Esophagus muscularis mucosa (tissue), 4 donors: ENCODE measurements at places on chromosomes 16 and 17. TPM values are rescaled to one million over a fixed set of nuclear protein-coding genes. Genes with fewer than 3 reads are reported as not detected.
A peak's percentile ranks its signal among the peaks of the same experiment; 100 is the strongest.

PMP22 gene
- 246 TPM for total RNA-seq

FOXJ1 gene
- not detected for total RNA-seq

RSKR gene
- total RNA-seq = 4.0 TPM

GUCY2D gene
- not detected for total RNA-seq

TBC1D3C gene
- total RNA-seq = not detected

DNA sequence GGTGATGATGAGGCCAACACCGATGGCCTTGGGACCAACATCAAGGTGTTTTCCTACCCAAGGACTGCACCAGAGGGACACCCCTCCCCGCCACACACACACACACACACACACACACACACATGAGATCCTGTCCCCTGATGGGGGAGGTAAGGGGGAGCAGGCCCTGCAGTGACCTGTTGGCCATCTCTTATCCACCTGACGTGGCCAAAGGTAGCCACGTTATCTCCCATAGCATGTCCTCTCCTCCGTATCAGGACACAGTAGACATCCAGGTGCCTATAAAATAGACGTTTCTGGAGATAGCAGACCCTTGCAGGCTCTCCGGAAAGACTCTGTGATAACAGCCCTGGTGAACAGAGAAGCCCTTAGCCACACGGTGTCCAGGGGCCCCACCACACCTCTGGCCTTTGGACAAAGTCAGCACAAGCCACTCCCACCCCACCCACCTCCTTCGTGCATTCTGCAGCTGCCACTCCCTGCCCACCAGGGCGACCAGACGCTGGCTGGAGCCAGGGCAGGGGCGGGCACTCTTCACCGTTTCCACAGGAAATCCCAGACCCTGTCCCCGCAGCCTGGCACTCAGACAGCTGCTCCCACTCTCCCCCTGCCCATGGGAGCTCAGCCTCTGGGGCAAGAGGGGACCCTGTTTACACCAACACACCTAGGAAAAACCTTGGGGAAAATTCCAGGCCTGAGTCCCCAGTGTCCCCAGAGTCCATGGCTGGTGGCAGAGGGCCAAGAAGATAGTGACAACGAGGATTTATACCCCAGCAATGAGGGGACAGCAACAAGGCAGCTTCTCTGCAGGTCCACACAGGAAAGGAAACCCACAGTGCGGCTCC is 15.4 kb upstream of the ENPP7 start:
- no peak for DNase-seq

GRCh38 chr16:77541165-77541564 is 106.3 kb upstream of the ADAMTS18 start:
- DNase-seq = peak; percentile 86

DNA sequence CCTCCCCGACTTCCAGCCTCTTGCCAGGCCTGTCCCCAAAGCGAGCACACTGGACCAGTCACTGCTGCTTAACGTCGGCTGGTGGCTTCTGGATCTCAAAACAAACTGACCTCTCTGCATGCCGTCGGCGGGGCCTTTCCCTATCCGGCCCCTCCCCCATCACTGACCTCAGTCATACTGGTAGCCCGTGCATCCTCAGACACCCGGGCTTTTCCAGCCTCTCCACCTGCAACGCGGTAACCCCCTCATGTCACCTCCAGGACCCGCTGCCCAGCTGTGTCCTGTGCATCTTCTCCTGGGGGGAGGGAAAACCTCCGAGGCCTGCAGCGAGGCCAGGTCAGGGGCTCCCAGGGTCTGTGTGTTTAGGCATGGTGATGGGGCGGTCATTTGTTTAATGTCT is 138.6 kb upstream of the CHMP6 start:
- no peak for DNase-seq

GRCh38 chr17:21174713-21175112 is 39.2 kb downstream of the TMEM11 start:
- DNase-seq = no peak

GRCh38 chr16:81823111-81823510 is 44.0 kb downstream of the PLCG2 start:
- DNase-seq = no peak

- DNase-seq = no peak
These were observed 32.9 kb downstream of the BAHCC1 start for GRCh38 chr17:81428121-81428515.

DNA sequence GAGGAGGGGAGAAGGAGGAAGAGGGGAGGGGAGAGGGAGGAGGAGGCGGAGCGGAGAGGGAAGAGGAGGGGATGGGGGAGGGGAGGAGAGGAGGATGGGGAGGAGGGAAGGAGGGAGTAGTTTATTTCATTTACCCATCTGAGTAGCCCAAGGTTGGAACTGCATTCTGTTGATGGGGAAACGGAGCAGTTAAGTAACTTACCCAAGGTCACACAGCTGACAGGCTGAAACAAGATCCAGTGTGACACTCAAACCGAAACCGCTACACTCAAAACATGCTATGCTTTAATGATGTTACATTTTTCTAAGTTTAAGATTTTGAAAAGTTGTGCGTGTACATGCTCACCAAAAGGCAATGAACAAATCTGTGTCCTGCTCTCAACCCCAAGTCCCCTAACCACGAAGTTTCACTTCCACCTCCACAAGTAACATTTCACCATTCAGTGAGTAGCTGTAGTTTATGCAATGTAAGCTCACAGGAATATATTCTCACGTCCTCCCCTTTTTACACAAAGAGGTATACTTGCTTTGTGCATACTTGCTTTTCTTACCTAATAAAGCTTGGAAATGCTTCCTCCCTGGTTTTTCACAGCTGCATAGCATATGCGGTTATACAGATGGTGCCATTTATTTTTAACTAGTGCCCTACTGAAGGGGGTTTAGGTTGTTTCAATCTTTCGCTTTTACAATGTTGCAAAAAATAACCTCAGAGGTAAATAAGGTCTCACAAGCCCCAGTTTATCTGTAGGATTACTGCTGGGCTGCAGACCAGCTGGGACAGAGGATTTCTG is 275.3 kb downstream of the PARN start:
- no peak for DNase-seq

DNA sequence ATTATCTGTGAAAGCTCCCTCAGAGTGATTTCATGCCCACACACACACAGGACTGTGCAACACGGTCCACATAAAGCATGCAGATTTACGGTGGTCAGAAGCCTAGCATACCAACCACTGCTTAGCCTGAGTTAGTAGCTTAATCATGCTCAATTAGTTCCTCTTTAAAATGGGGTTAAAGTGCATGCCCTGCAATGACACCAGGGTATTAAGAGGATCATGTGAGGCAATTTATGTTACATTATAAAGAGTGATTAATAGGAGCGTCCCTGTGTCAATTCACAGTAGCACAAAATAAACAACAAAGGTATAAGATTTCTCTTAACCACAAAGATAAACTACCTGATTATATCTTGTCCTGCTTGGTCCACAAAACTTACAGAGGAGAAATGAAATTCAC is 39.8 kb downstream of the C17orf67 start:
- no peak for DNase-seq

DNA sequence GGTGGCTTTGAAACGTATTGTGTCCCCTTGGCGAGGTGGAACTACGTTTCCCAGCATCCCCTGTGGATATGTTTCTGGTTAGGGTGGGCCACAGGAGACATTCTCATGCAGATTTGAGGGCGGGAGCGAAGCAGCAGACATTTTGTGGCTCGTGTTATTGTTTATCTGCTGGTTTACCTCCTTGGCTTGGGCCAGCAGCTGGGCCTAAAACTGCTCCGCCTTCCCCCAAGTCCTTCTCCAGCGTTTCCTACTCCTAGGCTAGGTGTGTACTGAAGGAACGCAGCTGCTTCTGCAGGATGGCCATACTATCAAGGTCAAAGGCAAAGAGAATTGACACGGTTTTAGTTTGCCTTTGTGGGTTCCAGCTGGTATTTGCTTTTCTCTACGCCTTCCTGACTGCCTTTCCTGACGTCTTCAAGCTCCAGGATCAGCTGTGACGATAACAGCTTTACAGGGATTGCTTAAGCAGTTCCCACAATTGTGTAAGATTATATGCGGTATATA is 17.2 kb upstream of the WSB1 start:
- DNase-seq = no peak

DNA sequence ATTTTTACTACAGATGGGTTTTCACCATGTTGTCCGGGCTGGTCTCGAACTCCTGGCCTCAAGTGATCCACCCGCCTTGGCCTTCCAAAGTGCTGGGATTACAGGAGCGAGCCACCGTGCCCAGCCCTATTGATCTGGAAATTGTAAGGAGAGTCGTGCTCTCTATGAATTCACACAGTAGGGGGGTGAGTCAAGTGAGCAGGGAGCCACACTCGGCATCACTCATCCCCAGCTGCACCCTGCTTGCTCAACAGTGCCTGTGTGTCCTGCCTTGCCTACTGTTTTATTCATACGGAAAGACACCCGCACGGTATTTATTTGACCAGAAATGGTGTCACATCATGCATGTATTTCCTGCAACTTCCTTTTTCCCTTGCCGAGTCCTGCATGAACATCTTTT is 157.2 kb upstream of the FOXF1 start:
- DNase-seq = no peak

GRCh38 chr16:1176280-1176897 is 23.5 kb downstream of the CACNA1H start:
- DNase-seq = no peak

DNA sequence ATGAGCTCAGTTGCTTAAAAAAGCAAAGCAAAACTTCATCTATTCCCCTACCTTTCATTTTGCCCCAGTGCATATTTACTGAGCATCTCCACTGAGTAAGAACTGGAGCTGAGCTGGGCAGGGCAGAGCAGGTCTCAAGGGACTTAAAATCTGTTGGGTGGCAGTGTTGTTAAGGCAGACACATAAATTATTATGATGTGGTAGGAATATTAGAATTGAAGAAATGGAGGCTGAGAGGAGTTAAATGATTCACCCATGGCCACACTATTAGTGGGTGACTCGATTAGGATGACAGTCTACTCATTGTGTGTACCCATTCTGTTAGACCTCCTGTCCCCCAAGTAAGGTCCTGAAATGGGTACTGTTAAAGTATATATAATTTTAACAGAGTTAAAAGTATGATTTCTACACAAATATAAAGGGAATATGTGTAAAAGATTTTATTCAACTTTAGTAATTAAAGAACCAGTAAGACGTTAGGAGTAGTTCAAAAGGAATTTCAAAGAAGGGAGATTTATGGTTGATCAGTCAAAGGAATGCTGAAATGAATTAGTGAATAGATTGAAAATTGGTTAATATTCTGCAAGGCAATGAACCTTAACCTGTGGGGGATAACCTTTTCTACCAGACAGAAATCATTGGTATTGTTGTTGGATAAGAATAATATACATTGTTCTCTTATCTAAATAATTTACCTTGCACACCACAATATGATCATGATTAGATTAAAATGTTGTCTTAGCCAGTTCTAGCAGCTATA is 17.5 kb downstream of the ITGB3 start:
- DNase-seq = no peak

- no peak for DNase-seq
These were observed 4.9 kb downstream of the PHKB start for GRCh38 chr16:47465919-47466630.

DNA sequence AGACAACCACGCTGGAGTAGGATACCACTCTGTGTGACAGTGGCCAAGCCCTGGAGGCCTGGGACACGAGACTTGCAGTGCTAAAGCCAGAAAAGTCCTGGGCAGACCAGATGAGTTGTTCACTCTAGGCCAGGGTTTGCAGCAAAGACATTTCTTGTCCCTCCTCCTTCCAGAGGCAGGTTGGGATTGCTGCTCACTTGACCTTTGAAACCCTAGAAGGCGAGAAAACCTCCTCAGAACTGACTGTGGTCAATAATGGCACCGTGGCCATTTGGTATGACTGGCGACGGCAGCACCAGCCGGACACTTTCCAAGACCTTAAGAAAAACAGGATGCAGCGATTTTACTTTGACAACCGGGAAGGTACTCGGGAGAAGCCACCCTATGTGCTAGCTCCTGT is 9.8 kb upstream of the EPN3 start:
- no peak for DNase-seq

GRCh38 chr17:46737326-46737725 is 81.2 kb downstream of the WNT3 start:
- DNase-seq = no peak

- DNase-seq = no peak
These were observed 60.6 kb upstream of the DHX40 start for GRCh38 chr17:59504821-59505220.

DNA sequence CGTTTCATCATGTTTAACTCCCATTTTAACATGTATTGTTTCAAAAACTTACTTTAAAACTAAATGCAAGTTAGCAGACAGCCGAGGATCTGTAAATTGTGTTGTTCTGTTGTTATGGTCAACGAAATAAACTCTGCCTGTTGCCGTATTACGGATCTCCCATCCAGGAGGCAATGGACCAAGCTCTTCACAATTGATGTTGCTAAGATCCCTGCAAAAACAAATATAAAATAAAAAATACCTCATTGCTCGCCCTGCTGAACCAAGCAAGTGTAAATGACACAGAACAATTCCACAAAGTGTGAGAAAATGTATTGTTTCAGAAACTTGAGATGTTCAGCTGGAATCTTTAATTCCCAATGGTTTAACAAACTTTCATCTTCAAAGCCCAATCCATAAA is 65.0 kb downstream of the CEP95 start:
- no peak for DNase-seq

GRCh38 chr16:83046664-83047063 is 419.9 kb downstream of the CDH13 start:
- no peak for DNase-seq
